ENCODE measurements at places on chromosomes 2 and 18. TPM values are rescaled to one million over a fixed set of nuclear protein-coding genes. Genes with fewer than 3 reads are reported as not detected.
A peak's percentile ranks its signal among the peaks of the same experiment; 100 is the strongest.

DNA sequence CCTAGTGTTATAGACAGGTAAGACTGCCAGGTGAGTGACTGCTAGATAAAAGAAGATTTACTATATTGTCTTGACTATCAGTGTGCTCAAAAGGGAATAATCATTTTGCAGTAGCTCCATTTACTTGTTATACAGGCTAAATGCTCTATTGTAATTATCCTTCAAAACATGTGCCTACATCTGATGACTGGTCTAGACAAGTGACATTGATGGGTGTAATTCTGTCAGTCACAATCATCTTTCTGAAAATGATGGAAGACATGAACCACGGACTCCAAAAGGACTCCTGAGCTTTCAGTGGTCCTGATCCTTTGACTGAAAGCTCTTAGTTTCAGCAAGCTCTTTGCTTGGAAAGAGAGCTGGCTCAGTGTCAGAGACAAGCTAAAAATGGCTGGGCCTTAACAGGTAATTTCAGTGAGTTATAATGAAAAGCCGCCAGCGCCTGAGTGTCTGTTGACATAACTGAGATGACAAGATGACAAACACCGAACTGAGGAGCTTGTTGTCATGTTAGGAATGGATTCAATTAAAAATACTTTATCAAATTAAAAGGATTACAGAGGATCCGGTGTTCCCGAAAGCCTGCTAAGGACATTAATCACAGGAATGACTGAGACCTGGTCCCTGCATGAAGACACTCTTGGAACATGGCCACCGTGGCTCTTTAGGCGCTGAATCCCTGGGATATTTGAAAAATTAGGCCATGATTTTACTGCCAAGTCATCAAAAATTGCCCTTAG, 141.7 kb downstream of the CMPK2 start:
- no peak for DNase-seq

GRCh38 chr2:145753966-145754365, 1234.0 kb upstream of the ZEB2 start:
- no peak for DNase-seq

The STPG4 gene
- total RNA-seq, result 0.72 TPM

GRCh38 chr2:186919296-186919695, 70.3 kb upstream of the ZSWIM2 start:
- DNase-seq, result no peak

- DNase-seq, result peak; percentile 74
Measured at GRCh38 chr2:64405581-64406406, 48.2 kb upstream of the LGALSL start.

DNA sequence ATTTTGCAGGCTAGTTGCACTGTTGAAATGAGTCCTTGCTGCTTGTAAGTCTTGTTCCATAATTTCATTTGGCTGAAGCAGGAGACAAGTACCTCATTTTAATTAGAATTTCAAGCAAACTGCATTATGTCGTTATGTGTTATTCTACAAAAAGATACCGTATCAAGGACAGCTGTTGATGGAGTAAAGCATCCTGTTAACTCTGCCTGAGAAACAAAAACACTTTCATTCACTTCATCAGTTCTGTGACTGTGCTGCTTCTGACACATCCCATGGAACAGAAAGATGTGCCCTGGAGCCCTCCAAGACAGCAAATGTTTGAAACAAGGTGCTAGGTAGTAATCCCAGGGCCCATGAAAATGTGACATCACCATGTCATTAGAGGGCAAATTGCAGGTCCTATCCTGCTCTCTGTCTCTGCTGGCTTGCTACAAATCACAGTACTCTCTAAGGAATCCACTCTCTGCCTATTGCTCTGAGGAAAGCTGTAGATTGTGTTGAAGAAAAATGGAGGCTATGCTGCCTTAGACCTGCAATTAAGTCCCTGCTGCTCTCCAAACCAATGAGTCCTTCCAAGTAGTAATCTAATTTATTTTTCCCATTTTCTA, 209.7 kb upstream of the PARD3B start:
- DNase-seq, result no peak

DNA sequence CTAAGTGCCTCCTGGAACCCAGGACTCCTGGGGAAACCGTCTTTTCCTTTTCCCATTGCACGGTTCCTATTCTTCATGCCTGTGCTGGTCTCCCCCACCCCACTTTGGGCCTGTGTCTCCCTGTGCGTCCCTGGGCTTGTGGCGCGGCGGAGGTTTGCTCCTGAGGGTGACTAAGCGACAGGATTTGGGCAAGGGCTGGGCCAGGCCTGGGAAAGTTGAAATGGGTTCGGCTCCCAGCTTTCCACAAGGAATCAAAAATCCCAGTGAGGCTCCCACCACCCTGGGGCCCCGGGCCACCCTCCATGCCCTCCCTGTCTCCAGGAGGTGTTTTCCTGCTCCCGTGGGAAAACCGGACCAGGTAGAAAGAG, 197.6 kb downstream of the NDUFA10 start:
- no peak for DNase-seq

- DNase-seq, result peak; percentile 48
Measured at GRCh38 chr2:233470011-233470687, 96.4 kb downstream of the USP40 start.

DNA sequence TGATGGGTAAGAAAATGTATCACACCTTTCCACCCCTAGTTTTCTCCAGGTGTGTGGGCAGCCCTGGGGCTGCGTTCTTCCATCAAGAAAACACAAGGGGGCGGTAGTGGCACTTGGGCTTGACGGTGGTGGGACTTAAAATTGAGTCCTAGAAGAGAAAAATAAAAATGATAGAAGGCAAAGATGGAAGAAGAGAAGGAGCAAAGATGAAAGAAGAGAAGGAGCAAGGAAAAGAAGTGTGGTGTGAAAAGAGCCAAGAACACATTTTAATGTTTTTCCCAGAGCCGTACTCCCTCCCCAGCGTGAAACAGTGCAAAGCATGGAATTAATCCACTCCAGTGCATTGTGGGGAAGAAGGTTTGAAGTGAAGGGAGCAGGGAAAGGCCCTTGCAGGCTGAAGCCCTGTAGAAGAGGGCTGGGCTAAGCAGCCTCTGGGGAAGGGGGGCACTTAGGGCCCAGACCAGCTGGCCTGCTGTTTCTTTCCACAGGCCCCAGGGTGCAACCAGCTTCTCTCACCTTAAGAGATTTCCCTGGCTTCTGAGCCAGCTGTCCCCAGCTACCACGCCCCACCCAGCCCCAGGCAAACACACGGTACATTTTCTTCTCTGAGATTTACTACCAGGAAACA, 256.8 kb downstream of the RNF152 start:
- peak; percentile 58 for DNase-seq

- DNase-seq, result no peak
Measured at GRCh38 chr2:168726375-168726774, 76.1 kb upstream of the NOSTRIN start.

- no peak for DNase-seq
Measured at GRCh38 chr2:237261327-237261726, 152.6 kb downstream of the COL6A3 start.

GRCh38 chr2:186422226-186422625, 63.8 kb upstream of the ZC3H15 start:
- DNase-seq, result peak; percentile 53

The TMEM37 gene
- total RNA-seq, result 1.1 TPM

DNA sequence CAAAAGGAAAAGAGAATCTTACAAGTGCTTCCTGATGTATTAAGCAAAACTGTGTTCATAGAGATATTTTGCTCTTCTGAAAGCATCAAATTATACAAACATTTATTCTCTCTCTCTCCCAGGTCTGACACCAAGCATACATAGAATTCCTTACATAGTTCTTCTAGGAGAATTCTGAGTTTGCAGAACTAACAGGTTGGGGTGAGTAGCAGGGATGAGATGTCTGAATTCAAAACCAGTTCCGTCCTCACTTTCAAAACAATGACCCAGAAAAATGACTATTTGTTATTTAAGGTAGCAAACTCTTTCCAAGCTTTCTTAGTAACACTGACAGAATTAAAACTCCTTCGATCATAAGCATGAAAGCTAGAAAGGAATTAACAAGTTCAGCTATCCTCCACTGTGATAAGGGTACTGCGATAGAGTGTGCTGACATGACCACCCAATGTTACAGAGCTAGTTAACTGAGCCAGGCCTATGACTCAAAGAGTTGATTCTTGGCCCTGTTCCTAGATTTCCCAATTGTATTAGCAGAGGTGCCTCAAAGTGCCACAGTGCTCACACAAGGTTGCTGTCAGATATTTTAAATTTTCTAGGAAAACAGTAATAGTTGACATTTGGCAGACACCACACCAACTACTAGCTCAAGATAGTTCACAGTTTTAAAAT, 85.8 kb upstream of the SETBP1 start:
- DNase-seq, result peak; percentile 31

- DNase-seq, result no peak
Measured at GRCh38 chr2:20638646-20639430, 12.1 kb downstream of the HS1BP3 start.
